Sigmoid colon (tissue), 7 donors: ENCODE measurements at places on chromosomes 16 and 17.

- no peak for DNase-seq
These were observed 28.0 kb downstream of the DCUN1D3 start for GRCh38 chr16:20871941-20872815.

DNA sequence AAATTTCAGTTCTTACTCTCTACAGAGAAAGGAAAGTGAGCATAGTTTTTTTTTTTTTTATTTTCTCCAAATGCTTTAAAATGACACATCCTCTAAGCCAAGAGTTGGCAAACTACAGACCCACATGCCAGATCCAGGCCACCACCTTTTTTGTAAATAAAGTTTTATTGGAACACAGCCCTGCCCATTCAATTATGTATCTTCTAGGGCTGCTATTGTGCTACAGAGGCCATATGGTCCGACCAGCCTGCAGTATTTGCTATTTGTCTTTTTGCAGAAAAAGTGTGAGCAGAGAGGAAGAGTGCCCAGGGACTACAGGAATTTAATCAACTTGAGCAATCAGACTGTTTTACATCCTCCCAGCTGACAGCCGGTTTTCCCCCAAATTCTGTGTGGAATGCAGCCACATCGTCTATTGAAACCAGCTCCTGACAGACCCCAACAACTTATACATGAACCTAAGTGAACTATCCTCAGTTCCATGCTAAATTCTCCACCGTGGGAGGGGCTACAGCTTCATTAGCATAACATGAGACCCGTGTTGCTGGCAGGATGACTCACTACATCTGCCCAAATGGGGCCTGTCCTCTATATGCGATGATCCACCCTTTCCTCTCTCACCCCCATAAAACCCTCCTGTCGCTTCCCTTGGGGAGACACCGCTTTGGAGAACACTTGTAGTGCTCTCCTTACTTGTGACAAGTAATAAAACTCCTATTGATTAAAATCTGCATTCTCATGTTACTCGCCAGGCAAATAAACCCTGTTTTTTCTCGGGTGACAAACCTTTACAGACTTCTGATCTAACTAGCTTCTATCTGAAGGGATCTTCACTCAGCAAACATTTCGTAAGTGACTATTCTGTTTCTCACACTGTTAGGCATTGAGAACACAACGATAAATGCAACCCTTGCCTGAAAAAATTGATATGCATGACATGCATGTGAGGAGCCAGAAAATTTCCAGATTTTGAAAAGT lies 149.4 kb upstream of the HS3ST3A1 start:
- DNase-seq = no peak

GRCh38 chr16:75452464-75453190 lies 11.9 kb downstream of the TMEM170A start:
- no peak for DNase-seq

GRCh38 chr17:71919186-71919585 lies 201.6 kb upstream of the SOX9 start:
- no peak for DNase-seq

GRCh38 chr17:14282726-14283125 lies 18.2 kb upstream of the HS3ST3B1 start:
- no peak for DNase-seq

GRCh38 chr17:40025991-40026815 lies 11.0 kb downstream of the CSF3 start:
- DNase-seq = no peak

DNA sequence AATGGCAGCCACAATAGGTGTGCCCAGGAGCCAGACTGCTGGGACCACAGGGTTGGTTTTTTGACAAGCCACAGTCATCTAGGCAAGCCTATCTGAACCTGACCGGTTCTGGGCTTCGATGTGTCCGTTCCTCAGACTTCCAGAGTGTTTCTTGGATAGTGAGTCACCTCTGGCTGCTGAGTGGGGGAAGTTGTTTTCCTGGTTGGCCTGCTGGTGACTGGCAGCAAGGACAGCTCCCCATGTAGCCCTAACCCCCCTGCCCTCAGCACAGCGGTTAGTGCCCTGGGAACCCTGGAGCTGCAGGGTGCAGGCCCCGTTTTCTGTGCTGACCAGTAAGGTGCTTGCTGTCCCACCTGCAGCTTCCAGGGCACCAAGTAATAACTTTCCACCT lies 65.5 kb downstream of the PLD6 start:
- DNase-seq = no peak

DNA sequence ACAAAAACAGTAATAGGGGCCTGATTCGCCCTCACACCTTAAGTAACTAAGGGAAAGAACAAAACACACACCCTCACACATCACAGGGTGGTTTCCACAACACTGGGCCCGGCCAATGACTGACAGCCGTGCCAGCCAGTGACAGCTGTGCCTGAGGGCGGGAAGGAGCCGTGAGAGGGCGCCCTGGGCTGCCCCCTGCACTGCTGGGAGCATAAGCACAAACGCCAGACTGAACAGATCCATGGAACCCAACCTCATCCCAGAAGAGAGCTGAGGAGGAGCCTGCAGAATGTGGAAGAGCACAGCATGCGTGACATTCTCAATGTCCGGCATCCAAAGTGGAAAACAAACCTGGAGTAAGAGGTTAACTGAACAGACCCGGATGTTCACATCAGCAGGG lies 16.0 kb downstream of the CSNK1D start:
- DNase-seq = peak; percentile 76

- DNase-seq = no peak
These were observed 34.9 kb downstream of the PIK3R5 start for GRCh38 chr17:8930649-8931048.

- DNase-seq = no peak
These were observed 18.9 kb downstream of the GNGT2 start for GRCh38 chr17:49191409-49191916.

GRCh38 chr17:32859857-32860525 lies 16.9 kb downstream of the MYO1D start:
- no peak for DNase-seq

DNA sequence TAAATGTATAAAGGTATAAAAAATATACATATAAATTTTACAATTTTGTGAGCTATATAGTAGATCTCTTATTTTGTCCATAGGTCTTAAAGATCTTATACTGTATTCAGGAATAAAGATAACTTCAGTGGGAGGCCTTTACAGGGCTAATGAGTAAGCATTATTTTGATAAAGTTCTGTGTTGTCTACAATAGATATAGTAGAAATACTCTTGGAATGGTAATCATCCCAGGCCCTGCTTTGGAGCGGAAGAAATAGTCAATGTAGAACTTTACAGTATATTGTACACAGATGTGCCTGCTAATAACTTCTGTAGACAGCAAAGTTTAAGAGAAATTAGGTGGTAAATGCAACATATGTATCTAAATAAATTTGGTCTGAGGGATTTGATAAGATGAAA lies 42.6 kb downstream of the TENT4B start:
- DNase-seq = no peak

DNA sequence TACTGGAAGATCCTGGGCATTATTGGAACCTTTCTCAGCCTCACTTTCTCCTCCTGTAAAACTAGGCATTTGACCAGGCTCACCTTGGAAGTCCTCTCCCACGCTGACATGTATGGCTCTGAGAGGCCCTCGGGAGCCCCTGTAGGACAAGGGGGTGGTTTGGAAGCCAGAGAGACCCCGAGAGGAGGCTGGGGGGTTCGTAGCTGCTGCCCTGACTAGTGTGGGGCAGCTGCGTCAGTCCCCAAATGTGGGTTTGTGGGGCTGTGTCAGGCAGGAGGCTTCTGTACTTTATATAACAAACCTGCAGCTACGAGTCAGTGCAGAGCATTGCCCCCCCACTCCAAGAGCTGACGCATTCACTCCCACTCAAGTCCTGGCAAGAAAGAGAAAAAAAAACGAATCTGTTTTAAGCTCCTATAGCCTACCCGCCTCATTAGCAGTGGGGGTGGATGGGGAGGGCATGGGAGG lies 1.8 kb downstream of the CX3CL1 start:
- peak; percentile 77 for DNase-seq

DNA sequence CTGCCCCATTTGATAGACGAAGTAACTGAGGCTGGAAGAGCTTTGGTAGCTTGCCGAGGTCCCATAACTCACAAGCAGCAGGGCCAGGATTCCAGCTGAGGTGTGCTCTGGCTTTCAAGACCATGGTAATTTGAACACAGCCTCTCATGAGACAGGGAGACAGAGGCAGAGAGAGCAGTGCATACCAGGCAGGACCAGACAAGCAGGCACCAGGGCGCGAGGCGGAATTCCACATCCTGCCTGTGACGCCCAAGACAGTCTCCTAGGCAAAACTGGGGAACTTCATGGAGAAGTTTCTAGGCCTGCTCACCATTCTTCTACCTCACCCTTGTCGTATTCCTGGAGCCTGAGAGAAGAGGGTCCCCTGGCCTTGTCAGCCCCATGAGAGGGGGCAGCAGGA lies 19.2 kb downstream of the SDK2 start:
- no peak for DNase-seq

GRCh38 chr16:88886420-88886844 lies 20.0 kb upstream of the PABPN1L start:
- no peak for DNase-seq

DNA sequence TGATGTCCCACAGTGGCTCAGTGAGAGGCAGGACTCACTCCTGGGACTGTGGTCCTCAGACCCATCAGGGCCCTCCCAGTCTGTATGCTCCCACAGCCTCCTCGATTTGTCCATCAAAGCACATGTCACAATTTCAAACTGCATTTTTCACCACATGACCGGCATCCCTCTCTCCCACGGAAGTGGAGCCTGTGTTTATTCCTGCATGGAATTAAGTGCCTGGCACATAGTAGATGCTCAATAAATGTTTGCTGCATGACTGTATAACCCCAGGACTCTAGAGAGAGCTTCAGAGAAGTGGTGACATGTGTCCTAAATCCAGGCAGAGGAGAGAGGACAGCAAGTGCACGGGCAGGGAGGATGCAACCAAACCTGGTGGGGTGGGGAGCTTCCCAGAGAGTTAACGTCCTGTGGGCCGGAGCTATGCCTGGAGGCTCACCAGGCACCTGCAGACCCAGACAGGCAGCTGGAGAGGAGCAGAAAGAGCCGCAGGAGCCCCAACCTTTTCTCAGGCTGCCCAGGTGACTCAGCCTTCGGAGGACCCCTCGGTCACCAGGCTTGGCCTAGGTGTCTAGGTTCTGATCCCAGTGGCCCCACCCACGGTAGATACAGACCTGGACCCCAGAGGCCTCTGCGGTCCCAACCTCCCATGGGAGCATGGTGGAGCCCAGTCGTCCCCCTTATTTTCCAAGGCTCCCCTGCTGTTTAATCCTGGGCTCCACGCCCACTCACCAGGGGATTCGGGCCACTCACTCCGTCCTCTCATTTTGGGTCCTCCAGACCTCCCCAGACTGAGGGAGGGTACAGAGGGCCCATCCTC lies 5.8 kb downstream of the CDH5 start:
- DNase-seq = peak; percentile 39

DNA sequence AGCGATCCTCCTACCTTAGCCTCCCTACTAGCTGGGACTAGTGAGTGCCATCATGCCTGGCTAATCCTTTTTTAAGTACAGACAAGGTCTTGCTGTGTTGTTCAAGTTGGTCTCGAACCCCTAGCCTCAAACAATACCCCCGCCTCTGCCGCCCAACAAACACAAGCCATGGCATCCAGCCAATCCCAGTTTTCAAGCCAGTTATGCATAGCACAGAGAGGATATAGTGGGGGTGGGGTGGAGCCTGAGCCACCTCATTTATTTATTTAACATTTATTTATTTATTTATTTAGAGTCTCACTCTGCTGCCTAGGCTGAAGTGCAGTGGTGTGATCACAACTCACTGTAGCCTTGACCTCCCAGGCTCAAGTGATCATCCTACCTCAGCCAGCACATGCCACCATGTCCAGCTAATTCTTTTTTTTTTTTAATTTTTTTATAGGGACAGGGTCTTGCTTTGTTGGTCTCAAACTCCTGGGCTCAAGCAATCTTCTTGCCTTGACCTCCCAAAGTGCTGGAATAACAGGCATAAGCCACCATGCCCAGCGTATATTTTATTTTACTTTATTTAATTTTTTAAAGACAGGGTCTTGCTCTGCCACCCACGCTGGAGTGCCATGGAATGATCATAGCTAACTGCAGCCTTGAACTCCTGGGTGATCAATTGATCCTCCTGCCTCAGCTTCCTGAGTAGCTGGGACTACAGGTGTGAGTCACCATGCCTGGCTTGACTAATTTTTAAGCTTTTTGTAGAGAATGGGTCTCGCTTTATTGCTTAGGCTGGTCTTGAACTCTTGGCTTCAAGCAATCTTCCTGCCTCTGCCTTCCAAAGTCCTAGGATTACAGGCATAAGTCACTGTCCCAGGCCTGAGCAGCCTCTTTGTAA lies 26.2 kb upstream of the KLHL11 start:
- no peak for DNase-seq

DNA sequence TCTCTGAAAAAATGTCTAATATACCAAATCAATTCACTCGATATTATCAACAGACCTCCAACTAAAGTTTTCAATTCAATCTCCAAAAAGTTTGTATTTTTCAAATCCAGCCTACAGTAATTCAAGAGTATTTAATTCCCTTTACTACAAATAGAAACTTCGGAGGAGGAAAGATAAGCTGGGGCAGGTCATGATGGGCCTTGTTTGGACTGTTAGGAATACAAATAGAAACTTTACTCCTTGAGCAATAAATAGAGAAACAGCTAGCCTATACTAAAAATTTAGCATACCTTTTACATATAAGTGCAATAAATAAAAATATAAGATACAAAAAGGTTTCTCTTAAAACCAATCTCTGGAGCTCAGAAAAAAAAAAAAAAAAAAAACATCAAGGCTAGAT lies 98.2 kb downstream of the NCOR1 start:
- DNase-seq = no peak

DNA sequence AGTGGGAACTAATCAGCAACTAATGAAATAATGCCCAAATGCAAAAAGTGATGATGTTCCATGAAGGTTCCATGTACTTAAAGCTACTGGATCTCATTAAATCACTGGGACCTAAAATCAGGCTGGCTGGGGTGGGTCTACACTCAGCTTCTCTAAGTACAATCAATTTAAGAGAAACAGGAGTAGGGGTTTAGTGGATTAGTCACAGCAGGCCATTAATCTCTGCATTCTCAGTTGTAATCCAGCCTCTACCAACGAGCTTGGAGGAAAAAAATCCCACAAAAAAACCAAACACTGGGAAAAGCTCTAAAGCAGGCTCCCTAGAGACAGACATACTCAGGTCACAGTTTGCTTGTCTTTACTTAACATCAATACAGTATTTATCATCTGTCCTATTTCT lies 15.0 kb downstream of the CA10 start:
- DNase-seq = no peak

GRCh38 chr16:88640039-88640495 lies 1.7 kb downstream of the IL17C start:
- DNase-seq = no peak

- peak; percentile 94 for DNase-seq
These were observed at the start of gene SLC38A7 for GRCh38 chr16:58684354-58685083. TSS of gene SLC38A7 (minus strand) at chr16:58684770. CDS start at chr16:58680126, 4,644 bp downstream.

DNA sequence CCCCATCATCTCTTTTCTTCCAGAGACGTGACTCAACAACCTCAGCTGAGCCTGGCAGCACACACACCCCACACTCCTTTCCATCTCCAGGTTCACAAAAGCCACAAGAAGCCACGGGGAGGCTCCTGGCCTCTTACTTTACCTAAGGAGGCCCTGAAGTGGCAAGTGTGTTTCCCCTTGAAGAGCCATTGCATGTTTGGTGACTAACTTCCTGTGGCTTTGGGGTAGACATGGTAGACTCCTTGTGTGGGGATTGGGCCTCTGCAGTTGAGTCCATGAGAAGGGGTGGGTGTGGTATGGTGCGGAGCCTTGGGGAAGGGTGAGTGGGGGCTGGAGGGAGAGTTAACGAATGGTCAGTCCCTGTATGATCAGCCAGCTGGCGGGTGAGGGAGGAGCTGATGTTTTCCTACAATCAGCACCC lies 24.2 kb downstream of the SAP30BP start:
- DNase-seq = peak; percentile 48

- no peak for DNase-seq
These were observed 530 bp downstream of the NAA60 start for GRCh38 chr16:3444032-3444388.
